ENCODE measurements at places on chromosomes 2 and 18.

DNA sequence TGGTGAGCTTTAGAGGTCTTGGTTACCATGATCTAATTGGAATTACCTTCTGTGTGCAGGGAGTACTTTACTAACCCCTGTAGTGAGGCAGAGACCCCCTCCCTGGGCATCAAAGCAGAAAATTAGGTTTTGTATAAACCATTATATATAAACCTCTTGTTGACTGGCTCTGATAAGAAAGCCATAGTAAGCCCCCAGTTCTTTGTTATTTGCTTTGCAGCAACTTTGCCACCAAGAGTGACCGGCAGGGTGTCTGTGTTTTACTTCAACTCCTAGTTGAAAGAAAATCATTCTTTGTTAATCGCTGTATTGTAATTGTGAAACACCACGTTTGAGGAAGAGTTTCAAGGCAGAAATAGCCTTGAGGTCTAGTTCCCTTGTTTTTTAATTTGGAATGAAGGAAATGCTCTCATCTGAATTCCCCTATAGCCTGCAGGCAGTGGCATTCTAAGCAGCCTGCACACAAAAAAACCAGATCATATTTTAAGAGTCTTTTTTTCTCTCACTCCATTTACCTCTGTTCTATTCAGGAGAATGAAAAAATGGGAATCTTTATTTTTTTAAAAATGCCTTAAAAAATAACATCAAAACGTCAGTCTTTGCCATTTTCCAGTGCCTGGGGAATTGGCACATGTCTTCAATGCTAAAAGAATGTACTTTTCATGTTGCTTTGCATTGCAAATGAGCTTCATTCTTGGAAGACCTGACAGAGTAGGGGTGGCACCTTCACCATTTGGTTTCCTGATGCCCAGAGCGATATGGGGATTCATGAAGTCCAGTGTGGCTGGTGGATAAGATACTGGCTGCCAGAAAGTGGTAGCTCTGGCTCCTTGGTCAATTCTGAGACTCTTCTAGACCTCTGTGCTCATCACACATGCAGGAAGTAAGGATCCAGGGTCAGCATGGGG, 338.1 kb downstream of the SLC4A3 start:
- no peak for DNase-seq

DNA sequence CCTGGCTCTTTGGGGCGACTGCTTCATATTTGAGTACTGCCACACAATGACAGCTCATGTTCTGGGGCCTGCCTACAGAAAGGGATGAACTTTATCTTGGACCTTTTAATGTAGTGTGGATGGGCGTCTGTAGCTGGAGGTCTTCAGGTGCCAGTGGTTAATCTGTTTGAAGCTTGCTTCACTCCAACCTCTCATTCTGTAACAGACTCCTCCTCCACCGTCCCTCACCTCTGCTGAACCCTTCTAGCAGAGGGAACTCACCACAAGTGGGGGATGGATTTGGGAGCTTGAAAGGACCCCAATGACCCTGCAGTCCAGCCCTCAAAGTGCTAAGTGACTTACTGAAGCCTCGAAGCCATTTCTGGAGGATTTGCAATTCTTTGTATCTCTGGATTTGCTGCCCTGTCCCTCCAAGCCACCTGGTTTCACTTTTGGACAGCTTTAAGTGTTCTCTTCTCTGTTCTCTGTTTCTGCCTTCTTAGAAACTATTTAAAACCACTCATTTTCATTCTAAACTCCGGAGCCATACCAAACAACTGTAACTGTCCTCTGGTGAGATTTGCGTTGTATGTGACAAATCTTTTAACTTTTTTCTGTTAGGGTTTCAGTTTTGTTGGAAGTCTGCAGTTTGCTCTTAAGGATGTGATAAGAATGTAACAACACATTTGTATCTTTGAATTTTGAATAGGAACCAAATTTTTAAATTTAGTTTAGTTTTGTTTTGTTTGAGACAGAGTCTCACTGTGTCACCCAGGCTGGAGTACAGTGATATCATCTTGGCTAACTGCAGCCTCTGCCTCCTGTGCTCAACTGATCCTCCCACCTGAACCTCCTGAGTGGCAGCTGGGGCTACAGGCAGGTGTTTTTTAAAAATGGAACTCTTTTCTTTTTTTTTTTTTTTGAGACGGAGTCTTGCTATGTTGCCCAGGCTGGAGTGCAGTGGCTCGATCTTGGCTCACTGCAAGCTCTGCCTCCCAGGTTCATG, 37.0 kb upstream of the CASP8 start:
- peak; percentile 47 for DNase-seq

- no peak for DNase-seq
Observed at GRCh38 chr2:187206071-187206470, 242.0 kb downstream of the CALCRL start.

DNA sequence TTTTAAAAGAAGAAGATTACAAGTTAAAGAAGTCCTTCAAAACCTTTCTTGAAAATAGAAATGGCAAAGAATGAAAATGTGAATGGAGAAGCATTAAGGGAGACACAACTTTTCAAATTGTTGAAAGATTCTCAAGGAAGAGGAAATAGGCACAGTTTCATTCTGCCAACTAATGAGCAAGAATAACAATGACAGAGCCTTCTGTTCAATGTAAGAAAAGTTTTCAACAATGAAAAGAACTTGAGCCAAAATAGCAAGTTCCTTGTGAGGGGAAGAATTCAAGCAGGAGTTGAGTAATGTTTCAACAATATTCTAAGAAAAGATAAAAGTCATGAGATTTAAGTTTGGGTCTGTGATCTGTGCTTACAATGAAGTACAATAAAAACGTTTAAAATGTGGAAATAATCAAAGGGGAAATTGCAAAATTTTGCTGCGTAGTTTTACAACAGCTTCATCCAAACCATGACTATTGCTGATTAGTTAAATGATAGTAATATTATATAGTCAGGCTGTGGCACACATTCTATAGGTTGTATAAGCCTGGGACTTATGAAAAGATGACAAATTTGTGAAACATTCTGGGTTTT, 122.6 kb downstream of the METTL4 start:
- DNase-seq = no peak

DNA sequence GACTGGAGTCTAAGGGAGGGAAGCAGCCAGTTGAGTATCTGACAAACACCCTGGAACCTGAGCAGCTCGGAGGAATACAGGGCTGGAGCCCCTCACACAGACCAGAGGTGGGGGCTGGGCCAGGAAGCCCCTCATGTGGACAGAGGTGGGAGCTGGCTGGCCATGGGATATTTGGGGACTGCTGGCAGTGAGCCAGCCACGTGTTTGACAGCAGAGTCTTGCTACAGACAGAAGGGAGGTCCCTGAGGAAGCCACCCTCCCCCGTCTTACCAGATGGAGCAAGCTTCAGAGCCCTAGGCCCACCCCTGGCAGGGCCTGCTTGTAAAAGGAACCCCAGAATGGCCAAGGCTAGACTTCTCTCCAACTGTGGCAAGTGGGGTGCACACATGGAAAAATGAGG, 3.6 kb upstream of the MTERF4 start:
- no peak for DNase-seq

GRCh38 chr18:22098563-22098989, 70.8 kb upstream of the GATA6 start:
- DNase-seq = no peak

- no peak for DNase-seq
Observed at GRCh38 chr2:25000036-25000435, 28.3 kb upstream of the DNAJC27 start.

- DNase-seq = no peak
Observed at GRCh38 chr2:85156153-85156552, 23.0 kb downstream of the TCF7L1 start.

GRCh38 chr2:188922191-188922590, 52.0 kb upstream of the COL3A1 start:
- no peak for DNase-seq

DNA sequence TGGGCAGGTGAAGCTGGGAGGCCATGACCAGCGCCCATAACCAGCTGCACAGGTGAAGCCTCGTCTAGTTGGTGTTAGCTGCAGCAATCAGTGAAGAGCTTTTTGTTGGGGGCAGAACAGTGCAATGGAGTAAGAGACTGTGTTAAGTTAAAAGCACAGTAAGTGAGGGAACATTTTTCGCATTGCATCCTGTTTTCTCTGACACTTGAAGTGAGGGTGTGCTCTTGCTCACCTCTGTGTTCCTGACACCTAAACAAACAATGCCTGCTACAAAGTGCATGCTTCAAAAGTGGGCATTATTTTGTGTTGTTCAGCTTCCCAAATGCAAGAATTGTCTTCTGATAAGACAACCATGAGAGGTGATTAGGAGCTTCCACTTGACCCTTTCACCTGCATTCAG, 324.0 kb upstream of the ACVR2A start:
- no peak for DNase-seq

- DNase-seq = no peak
Observed at GRCh38 chr18:6289843-6290242, 124.9 kb downstream of the L3MBTL4 start.

DNA sequence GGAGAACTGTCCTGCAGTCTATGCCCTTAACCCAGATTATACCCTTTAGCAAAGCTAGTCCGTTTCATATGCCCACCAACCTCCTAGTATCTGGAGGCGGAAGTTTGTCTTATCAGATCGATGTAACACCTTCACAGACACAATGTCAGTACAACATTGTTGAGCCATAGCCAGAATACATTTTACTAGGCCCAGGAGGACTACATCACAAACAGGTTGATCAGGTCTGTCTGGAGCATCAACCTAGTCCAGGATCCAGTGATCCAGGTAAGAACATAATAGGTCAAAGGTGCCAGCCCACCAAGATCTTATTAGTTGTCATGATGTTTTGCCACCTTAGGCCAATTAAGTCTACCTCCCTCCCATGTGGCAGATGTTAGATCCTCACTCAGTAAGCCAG, 2.0 kb upstream of the TPRKB start:
- DNase-seq = no peak

GRCh38 chr2:114800371-114800770, 357.9 kb downstream of the DPP10 start:
- DNase-seq = no peak

DNA sequence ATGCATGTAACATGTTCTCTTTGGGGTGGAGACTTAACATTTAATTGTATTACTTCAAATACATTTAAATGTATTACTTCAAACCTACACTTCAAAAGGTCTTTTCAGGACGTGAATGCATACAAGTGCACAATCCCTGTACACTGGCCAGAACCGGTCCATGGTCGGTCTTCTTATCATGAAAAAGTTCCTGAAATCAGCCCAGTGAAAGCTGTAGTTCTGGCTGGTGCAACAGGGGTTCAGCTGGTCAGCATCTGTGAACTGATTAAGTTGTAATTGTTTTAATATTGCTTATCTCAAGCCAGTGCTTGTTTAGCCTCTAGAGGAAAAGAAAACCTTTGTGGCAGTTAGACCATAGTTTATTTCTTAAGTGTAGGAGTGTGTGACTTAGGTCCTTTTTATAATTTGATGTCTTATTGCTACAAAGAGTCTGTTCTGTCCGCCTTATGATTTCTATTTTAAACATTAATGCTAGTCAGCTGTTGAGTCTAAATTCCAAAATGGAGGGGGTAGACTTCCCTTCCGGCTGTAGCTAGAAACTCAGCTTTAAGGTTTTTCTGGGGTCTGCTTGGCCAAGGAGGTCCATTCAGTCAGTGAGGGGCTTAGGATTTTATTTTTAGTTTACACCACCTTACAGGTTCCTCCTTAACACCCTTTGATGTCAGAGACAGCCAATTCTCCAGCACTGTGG, 768 bp upstream of the CYBRD1 start:
- DNase-seq = no peak

GRCh38 chr2:3598912-3599854, 4.3 kb downstream of the COLEC11 start:
- DNase-seq = no peak

DNA sequence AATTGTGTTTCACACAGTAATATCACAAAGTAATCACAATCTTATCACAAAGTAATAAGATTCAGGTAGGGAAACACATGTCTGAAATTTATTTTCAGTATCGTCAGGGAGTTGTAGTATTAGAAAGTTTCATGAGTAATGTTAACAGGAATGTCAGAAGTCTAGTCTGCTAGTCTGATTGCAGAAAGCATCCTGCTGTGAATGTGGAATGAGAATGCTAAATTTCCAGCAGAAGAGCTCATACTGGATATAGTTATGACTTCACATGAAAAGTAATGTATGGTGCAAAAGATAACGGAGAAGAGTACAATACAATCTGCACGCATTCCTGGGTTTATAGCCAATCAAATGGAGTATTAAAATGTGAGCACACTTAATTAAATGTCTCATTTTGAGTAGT, 494.7 kb upstream of the SETBP1 start:
- DNase-seq = no peak

DNA sequence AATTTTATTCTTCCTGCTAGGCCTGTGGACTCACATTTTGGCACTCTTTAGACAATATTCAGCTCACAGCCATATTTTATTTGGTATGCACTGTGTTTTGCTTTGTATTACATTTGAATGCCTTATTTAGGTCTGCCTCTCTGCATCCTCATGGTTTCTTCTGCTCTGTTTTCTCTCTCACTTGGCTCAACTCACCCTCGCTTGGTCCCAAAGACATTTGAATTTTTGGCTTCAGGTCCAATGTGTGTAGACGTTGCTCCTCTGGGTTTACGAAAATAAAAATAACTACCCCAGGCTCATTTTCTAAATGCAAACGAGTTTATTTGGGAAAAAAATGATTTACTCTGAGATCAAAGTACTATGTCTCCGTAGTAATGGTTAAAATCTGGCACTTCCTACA, 91.1 kb upstream of the REG3A start:
- DNase-seq = no peak

GRCh38 chr2:211812587-211812986, 726.0 kb downstream of the ERBB4 start:
- no peak for DNase-seq

GRCh38 chr2:39136799-39137198, 15.9 kb upstream of the SOS1 start:
- no peak for DNase-seq

DNA sequence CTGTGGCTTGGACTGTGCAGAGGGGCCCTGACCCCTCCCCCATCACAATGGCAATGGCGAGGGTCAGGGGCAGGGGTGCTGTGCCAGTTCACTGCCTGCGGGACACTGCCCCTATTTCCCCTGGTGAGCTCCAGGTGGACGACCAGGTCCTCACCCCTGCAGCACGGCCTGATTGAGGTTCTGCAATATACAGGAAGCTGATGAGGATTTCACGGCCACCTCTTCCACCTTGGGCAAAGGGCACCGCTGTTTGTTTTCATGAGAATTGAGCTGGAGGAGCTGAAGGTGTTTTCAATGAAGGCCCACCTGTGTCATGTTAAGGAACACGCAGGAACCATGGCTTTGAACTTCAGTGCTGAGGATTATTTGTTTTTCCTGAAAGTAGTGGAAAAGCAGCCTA, 96.3 kb downstream of the OSR1 start:
- DNase-seq = no peak

DNA sequence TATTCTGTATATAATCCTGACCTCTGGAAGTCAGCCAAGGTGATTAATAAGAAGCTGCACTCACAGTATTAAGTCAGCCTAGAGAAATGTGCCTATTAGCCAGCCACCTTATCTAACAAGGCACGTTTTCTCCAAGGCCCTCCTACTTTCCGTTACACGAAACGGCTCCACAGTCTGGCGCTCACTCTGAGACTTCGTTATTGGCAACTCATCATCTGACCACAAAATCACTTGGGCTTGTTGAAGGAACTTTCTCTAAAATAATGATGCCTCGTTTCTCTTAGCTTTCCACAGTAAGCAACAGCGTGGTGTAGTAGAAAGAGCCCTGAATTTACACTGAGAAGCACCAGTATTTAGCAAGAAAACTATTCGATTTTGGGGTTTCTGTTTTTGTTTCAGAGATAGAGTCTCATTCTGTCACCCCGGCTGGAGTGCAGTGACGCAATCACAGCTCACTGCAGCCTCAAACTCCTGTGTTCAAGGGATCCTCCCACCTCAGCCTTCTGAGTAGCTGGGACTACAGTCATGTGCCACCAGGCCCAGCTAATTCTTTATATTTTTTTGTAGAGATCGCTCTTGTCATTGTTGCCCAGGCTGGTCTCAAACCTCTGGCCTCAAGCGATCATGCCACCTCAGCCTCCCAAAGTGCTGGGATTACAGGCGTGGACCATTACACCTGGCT, 53.6 kb upstream of the SLC14A1 start:
- DNase-seq = no peak
